Choroid plexus epithelial cell (primary cell): ENCODE measurements at places on chromosomes 5 and 9.

- no peak for DNase-seq
Observed at GRCh38 chr9:121505903-121506735, 6.5 kb upstream of the GGTA1 start.

DNA sequence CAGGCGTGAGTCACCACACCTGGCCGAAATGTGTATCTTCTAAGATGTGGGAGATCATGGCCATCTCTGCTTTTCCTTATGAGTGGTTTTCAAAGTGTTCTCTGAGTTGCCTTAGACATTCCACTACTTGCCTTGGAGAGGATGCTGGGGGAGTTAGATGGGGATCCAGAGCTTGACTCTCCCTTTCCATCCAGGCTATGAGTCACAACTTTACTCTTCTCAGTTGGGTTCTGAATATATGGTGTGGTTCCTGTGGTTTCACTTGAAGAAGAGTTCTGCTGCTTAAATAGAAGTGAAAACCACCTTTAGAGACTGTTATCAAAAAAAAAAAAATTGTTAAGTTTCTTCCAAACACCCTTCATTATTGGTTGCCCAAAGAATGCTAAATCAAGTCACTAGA lies 217.6 kb downstream of the ZNF608 start:
- DNase-seq = no peak

DNA sequence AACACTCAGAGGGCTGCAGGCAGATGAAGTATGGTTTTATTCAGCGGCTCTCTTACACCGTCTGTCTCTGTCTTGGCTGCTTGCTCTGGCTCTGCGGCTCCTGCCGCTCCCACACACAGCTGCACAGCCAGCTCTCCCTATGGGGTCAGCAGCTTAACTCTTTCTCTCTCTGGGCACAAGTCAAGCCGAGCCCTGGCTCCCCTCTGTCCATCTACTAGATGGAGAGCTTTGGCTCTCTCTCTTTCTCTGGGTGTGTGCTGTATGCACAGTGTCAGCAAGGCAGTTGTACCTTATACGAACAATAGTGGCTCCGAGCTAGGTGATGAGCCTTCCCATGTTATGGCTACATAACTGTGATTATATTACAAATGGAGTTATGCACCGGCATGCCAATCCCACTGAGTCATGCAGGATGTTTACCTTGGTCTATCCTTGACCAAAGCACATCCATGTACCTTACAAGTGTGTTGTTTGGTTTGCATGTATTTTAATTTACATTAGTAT lies 19.3 kb upstream of the PPP2CA start:
- DNase-seq = peak; percentile 85

DNA sequence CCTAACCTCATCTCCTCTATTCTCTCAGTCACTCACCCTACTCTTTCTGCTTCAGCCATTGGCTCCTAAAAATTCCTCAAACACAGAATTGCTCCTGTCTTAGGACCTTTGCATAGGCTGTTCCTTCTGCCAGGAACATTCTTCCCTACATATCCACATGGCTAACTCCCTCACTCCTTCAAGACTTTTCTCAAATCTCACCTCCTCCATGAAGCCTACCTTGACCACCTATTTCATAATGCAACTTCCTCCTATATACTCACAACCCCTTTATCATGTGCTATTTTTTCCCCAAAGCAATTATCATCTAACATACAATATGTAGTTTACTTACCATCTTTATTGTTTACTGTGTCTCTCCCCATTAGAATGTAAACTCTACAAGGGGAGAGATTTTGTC lies 45.8 kb downstream of the ARL15 start:
- no peak for DNase-seq

GRCh38 chr5:59193616-59194319 lies 610.9 kb downstream of the RAB3C start:
- DNase-seq = peak; percentile 98

GRCh38 chr5:179234563-179235135 lies 110.6 kb downstream of the ADAMTS2 start:
- no peak for DNase-seq

DNA sequence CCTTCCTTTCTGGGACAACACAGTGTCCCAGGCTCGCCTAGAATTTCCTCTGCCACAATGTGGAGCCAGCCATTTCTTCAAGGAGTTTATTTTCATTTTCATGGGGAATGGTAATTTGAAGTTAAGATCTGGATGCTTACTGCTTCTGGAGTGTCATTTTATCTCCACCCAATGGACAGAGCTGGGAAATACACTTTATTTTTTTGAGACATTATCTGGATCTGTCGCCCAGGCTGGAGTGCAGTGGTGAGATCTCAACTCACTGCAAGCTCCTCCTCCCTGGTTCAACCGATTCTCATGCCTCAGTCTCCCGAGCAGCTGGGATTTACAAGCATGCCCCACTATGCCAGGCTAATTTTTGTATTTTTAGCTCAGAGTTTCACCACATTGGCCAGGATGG lies 12.7 kb upstream of the THG1L start:
- DNase-seq = peak; percentile 87

- DNase-seq = no peak
Observed at GRCh38 chr9:93303258-93303771, 119.4 kb downstream of the WNK2 start.

GRCh38 chr5:57231607-57232006 lies 57.7 kb downstream of the GPBP1 start:
- peak; percentile 30 for DNase-seq

DNA sequence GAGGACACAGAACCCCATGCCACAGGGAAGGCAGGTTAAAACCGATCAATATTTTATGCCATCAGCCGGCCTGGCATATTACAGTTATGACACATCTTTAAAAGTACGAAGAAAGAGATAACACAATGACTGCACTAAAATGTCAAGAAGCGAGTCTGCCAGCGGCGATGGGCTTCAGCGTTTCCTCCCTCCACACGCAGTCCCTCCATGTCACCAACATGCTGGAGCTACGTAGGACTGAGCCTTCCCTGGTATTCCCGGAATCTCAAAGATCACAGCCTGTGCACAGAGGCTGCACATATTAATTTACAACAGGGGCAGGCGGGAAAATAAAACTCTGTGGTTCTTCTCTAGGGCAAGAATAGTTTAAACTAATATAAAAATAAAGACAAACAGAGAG lies 257.7 kb downstream of the IRX1 start:
- no peak for DNase-seq

GRCh38 chr5:9362600-9362999 lies 183.3 kb downstream of the SEMA5A start:
- no peak for DNase-seq

DNA sequence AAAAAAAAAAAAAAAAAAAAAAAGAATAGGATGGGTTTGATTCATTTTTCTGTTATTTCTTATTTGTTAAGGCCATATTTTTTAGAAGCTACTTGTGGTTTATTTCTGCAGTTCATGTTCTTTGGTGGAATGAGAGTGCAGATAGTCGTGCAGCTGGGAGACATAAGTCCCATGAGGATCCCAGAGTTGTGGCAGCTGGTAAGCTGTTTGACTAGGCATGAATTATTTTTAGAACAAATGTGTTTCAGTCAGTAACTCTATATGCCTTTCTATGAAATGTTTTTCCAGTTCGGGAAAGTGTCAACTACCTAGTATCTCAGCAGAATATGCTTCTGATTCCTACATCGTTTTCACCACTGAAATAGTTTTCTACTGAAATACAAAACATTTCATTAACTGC lies 5.0 kb upstream of the NIPSNAP3B start:
- DNase-seq = peak; percentile 20

- DNase-seq = no peak
Observed at GRCh38 chr9:130104491-130105193, 50.9 kb downstream of the GPR107 start.

DNA sequence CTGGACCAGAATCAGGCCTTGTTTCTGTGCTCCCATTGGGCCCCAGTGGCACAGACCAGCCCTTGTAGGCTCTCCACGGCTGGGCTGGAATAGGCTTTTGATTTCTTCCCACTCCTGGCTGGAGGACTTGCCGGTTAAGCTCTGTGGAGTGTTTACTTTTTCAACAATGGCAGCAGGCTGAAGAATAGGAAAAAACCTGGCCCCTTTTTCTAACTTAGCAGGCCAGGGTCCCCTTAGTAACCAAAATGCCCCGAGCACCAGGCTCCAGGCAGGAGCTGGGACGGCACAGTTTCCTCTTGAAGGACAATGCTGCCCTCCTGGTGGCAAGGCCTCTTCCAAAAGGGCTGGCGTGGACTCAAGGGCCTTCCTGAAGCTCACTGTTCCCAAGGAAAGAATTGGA lies 230.3 kb downstream of the CRB2 start:
- DNase-seq = no peak

DNA sequence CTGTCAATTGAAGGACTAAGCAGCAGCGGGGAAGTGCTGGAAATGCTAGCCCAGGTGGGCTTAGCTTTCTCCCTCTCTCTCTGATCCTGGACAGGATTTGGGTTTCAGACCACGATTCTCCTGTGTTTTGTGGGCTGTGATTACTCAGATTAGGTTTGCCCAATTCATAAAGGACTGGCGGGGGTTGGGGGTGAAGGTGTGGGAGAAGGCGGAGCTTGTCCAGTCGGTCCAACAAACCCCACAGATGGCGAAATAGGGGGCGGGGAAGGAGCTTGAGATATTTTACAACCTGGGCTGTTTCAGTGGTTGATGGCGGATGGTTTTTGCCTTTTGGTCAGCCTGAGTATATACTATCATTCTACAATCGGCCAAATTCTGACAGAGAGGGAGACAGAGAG lies 35.2 kb downstream of the PCDHAC2 start:
- no peak for DNase-seq

GRCh38 chr9:133080161-133080560 lies 18.4 kb downstream of the CEL start:
- DNase-seq = no peak

DNA sequence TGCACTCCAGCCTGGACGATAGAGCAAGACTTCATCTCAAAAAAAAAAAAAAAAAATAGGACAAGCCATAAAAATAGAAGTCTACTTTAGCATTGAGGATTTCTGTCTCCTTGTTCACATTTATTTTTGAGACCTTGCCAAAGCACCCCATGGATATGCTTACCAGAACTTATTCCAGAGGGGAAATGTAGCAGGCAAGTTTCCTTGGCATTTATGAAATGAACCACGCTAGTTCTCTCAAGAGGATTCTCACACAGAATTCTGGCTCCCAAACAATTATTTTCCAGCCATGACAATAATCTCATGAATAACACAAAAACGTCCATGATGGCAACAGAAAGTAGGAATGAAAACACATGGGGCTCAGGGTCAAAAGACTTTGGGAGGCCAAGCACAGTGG lies 23.4 kb upstream of the GPX8 start:
- DNase-seq = peak; percentile 31

GRCh38 chr9:117017414-117017985 lies 330.4 kb downstream of the TRIM32 start:
- no peak for DNase-seq

DNA sequence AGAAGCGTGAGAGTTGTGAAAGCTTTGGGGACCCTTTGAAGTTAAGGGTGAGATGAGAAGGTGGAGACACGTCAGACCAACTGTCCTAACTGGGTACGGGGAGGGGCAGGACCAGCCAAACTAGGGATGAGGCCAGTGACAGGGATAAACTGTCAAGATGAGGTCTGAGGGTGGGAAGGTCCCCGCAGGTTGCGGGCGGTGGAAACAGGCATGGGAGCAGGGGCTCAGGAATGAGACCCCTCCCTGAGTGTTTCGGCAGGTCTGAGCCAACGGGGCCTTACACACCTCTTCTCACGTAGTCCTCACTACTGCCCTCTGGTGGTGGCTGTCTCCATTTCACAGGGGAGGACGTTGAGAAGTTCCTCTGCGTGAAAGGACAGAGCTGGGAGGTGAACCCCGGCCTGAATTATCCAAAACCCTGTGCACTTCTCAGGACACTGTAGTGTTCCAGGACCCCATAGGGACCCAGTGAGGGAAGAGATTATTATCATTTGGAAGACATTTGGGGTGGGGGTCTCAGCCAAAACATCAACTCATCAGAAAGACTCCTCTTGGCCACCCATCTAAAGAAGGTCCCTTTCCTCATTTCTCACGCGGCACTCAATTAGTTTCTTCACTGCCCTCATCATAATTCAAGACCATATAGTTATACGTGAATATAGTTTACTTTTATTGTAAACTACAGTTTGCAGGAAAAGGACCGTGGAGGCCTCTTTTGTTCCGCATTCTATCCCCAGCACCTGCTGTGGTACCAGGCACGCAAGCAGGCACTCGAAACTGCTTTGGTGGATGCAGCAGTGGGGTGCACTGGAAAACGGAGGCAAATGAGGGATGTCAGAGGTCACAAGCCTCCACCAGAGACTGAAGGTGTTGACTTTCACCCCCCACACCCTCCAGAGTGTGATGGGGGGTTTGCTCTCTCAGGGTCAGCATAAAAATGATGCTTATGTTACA lies 21.7 kb upstream of the NANS start:
- DNase-seq = peak; percentile 85

- peak; percentile 66 for DNase-seq
Observed at GRCh38 chr9:16282216-16282615, 588.3 kb downstream of the BNC2 start.

GRCh38 chr9:120920806-120921178 lies 5.8 kb downstream of the TRAF1 start:
- DNase-seq = no peak

DNA sequence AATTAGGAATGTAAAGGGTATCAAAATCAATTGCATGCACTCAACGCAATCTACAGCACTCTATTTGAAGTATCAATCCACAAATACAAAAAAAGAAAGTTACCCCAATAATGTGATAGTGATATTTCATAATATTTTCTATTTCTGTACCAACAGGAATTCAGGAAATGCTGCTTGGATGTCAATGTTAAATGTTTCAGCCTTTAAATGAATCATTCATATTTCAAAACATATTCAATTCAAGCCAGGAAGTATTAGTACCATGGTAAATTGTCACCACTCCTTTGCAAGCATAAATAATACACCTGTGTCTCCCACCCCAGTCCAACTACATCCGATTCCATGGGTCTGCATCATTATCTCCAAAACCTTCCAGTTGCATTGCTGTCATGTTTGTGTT lies 1185.5 kb upstream of the CDH18 start:
- no peak for DNase-seq
